ENCODE measurements at places on chromosomes 5 and 9.

DNA sequence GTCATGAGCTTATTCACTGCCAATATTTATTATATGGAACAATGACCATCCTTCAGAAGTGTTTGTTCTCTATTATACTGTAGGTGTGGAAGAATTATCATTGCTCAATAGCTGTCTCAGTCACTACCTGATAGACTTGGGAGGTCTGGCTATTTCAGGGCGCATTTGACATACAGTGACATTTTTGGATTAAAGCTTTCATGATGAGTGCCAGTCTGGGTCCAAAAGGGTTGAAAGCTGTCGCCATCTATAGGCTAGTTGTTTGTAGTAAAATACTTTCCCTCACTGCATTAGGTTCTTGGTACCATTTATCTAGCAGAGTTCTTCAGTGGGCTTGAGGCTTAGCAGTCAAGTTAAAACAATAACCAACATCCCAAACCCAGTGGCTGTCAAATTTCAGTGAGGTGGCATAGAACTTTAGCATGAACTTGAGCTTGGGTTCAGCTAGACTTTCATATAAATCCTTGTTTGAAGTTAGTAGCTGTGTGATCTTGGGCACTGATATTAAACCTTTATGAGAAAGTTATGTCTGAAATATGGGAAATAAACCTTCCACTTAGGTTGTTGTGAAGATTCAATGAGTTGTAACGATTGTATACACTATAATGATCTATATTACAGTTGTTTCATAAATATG, 110.5 kb upstream of the CDKN2B start:
- no peak for DNase-seq

- no peak for DNase-seq
These were observed 43.8 kb downstream of the ADAMTS16 start for GRCh38 chr5:5183933-5184332.

DNA sequence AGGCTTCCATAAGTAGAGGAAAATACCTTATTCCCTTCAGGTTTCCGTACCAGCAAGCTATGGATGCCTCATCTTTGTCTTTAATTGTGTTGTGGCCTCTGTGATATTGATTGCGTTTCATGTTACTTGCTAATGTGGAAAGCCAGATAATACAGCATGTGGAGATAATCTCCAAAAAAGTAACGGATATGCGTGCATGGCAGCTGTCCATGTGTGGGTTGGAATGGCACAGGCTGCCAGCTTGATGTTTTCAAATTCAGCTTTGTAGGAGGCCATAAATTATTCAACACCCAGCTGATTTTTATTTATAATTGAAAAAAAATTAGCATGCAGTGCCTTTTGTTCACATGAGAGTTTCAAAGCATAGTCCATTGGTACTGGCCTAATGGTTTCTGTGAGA, 144.9 kb downstream of the GIN1 start:
- no peak for DNase-seq

- DNase-seq, result no peak
These were observed 703 bp downstream of the ISCA1 start for GRCh38 chr9:86281593-86282076.

- DNase-seq, result no peak
These were observed 104.6 kb upstream of the MAN2A1 start for GRCh38 chr5:109584986-109585599.

- no peak for DNase-seq
These were observed 57.7 kb downstream of the PDE4D start for GRCh38 chr5:59835800-59836199.

- no peak for DNase-seq
These were observed 76.8 kb downstream of the AMBP start for GRCh38 chr9:114001410-114001685.

DNA sequence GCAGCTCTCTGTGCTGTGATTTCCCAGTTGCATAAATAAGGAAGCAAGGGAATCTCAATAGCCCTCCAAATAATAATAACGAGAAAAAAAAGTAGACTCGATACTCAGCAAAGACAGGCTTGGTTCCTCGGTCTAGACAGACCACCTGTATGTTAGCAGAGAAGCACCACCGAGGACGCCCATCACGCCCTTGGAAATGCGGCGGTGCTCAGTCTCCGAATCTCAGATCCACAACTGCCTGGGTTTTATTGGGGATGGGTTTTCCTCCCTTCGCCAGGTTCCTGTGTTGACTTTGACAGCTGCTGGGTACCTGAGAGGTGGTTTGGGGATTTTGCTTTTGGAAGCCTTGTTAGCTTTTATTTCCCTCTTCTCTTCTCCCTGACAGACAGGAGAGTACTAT, 7.2 kb downstream of the DAB2IP start:
- no peak for DNase-seq

- no peak for DNase-seq
These were observed 3.3 kb downstream of the LCN8 start for GRCh38 chr9:136754626-136755301.

- no peak for DNase-seq
These were observed 67.0 kb upstream of the SIMC1 start for GRCh38 chr5:176171171-176171760.

DNA sequence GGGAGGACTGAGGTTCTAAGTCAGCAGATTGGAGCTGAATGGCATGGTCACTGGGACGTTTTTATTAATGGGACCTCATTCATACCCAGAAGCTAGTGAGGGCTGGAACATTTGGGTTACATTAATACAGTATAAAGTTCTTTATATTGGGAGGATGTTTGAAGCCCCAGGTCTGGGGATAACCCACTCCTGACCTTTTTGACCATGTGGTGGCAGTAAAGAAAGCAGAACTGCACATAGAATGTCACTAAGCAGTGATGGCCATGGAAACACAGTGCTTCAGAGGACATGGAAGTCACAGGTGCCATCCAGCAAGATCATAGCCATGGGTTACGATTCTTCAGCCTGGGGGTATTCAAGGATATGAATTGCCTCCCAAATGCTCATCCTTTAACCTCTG, 176.0 kb downstream of the ATP10B start:
- DNase-seq, result no peak

DNA sequence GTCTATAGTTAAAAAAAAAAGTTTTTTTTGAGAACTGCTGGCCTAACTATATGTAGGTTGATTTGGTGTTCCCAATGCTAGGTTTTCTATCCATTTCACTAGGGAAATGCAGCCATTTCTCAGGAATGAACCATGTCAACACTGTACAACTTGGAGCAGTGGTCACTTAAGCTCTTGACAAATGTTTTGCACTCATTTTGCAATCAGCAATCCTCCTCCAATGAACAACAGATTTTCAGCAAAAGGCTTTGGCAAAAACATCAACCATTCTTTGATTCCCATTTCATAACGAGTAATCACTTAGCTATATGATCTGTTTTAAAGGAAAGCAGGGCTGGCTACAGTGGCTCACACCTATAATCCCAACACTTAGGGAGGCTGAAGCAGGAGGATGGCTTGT, 17.9 kb downstream of the STRBP start:
- DNase-seq, result no peak

DNA sequence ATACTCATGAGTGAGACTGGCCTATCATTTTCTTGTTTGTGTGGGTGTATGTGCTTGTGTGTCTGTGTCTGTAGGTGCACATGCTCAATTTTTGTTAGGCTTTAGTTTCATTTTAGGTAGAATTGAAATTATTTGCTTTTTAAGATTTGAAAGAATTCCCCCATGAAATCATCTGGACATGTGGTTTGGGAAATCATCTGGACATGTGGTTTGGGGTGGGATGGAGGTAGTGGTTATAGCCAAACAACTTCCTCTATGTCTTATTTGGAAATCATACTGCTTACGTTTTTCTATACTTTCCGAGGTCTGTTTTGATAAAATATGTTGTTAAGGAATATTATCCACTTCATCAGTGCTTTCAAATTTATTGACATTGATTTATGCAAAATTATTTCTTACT, 485.4 kb upstream of the CLINT1 start:
- no peak for DNase-seq

- no peak for DNase-seq
These were observed 485.7 kb downstream of the CSNK1G3 start for GRCh38 chr5:123997462-123998215.

DNA sequence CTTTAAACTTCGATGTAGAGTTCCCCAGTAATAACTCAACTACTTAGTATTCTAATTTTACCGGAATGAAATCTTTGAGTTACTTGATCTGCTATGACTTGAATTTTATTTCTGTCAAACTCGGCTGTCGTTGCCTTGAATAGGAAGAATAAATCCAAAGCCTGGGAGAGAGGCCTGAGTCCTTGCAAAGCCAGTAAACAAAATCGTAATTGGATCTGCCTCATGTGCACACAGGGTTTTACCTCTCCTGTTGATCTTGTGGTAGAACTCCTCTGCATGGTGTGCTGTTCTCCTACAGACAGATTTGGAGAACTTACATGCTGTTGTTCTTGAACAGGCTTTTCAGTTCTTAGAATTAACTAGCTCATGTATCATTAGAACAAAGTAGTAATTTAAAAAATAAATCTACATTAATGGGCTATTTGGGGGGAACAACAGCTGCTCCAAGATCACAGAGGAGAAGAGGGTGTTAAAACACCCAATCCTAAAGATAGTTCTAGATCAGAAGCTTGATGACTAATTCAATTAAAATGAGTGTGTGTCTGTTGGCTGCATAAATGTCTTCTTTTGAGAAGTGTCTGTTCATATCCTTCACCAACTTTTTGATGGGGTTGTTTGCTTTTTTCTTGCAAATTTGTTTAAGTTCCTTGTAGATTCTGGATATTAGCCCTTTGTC, 28.9 kb downstream of the HSPB3 start:
- DNase-seq, result no peak

- DNase-seq, result no peak
These were observed 440.1 kb upstream of the ADAMTS16 start for GRCh38 chr5:4700069-4700468.

DNA sequence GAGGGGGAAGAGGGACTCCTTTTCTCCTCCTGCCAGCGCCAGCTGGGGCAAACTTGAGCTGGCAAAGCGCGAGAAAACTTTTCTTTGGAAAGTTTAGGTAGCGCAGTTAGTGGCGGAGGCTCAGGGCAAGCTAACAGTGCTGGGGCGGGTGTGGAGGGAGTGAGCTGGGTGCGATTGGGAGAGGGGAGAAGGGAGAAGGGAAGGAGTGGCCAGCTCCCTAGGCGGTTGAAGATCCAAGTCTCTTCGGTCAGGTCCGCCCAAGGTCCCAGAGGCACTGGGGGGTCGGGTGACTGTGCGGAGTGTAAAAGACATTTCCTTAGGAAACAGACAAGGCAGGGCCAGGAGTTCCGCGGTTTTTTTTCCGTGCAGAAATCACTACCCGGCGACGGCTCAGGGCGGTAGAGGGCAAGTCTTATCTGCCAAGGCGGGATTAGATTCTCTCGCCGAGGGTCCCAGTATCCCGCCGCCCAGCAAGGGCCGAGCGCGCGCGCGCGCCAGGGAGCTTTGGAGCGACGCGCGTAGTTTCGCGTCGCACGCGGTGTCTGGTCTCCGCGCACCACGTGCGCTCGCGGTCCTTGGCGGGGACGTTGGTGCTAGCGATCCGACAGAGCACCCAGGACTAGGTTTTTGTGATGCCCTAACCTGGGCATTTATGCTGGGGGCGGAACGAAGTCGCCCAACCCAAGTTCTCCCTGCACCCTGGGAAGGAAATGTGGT, 33.6 kb upstream of the NFIB start:
- no peak for DNase-seq

- DNase-seq, result no peak
These were observed 335.6 kb downstream of the ZNF608 start for GRCh38 chr5:124410539-124411488.

DNA sequence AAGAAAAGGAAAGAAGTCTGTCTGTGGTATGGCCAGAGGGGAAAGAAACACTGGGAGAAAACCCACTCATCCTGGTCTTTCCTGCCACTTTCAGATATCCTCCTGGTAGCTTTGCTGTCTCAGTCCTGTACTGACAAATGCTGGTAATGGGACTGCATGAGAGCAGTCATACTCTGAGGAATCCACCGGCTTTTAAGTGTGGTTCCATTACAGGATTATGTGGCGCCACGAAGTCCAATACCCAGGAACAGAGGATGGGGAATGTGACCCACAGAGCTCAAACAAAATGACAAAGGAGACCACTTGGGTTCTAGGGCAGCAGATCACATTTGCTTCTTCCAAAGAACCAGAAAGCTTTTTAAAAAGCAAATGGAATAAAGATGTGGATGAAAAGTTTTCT, 26.3 kb upstream of the FBP1 start:
- DNase-seq, result no peak

DNA sequence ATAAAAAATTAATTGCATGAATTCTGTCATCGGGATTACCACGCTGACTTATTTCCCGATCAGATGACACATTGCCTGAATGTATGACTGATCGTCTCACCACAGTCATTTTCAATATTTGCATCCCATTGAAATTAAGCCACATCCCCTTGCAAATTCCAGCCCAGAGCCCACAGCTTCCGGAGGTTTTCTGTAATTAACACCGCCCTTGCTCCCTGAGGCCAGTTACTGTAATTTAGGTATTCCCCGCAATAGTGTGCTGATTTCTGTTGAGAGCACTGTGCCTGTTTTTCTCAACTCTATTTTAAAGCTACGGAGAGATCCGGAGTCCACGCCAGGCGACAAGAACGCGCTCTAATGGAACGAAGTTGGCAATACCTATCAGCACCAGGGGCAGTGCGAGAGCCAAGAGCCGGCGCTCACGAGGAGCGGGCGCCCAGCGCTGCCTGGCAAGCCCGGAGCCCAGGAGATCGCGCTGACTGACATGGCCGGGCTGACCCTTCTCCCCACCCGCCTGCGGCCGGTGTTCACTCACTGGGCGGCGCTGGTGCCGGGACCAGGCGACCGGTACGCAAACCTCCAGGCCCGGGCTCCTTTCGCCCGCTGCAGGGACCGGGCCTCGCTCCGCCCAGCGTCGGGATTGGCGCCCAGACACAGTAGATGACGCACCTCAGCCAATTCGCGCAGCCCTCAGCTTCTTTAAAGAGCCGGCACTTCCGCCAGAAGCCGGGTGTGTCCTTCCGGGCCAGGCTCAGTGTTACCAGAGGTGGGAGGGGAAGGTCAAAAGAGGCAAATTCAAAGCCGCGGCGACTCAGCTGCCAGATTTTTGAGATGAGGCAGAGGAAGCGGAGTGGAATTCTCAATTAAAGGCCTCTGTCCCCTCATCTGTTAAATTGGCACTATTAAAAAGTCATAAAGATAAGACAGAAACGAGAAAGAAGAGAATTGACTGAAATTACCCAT, at the start of gene PLGRKT:
TSS of gene PLGRKT (minus strand) at position 672 of the 963 bp plus-strand sequence. CDS start 5,948 bp downstream, outside the sequence.
- peak; percentile 71 for DNase-seq
